ENCODE measurements at places on chromosomes 11 and 22.

- DNase-seq: no peak
Observed at GRCh38 chr11:96331699-96332116, 11.3 kb downstream of the MAML2 start.

- DNase-seq: no peak
Observed at GRCh38 chr11:12016246-12016645, 7.8 kb upstream of the DKK3 start.

GRCh38 chr22:36285017-36285416 is 32.1 kb downstream of the APOL1 start:
- DNase-seq: no peak

- no peak for DNase-seq
Observed at GRCh38 chr11:132257871-132258270, 887.5 kb downstream of the NTM start.

GRCh38 chr22:23393721-23394320 is 186.3 kb downstream of the IGLL1 start:
- no peak for DNase-seq

- DNase-seq: no peak
Observed at GRCh38 chr11:6419009-6419631, at the start of gene APBB1. Gene APBB1, minus strand, starts transcription at chr11:6419094. Its CDS starts 7,747 bp downstream, at chr11:6411347.

- no peak for DNase-seq
Observed at GRCh38 chr11:64658265-64658664, 64.7 kb downstream of the NRXN2 start.

DNA sequence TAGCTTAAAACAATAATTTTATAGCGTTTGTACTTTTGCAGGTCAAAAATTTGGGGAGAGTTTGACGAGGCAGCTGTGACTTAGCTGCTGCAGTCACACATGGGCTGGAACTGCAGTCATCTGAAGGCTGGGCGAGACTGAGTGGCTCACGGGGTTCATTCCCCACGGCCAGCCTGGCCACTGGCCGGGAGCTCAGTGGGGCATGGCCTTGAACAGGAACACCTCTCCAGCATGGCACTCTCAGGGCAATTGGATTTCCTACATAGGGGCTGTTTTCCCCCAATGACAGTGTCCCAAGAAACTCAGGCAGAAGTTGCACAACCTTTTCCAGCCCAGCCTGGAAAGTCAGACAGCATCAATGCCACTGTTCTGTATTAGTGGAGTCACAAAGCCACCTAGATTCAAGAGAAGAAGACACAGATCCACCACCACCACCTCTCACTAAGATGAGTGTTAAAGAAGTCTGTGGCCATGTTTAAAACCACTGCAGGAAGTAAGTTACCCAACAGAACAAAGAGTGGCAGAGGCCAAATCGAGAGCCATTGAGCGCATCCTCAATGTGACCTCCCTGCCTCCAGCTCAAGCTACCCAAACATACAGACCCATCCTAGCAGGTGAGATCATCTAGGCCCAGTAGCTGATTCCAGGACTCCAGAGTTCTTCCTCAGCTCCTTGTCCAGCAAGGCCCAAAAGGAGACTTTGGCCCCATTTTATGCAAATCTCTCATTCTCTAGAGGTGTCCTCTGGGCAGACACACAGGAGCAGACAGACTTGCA is 618.7 kb upstream of the CADM1 start:
- no peak for DNase-seq

GRCh38 chr11:114621072-114621471 is 25.5 kb upstream of the NXPE4 start:
- DNase-seq: no peak

DNA sequence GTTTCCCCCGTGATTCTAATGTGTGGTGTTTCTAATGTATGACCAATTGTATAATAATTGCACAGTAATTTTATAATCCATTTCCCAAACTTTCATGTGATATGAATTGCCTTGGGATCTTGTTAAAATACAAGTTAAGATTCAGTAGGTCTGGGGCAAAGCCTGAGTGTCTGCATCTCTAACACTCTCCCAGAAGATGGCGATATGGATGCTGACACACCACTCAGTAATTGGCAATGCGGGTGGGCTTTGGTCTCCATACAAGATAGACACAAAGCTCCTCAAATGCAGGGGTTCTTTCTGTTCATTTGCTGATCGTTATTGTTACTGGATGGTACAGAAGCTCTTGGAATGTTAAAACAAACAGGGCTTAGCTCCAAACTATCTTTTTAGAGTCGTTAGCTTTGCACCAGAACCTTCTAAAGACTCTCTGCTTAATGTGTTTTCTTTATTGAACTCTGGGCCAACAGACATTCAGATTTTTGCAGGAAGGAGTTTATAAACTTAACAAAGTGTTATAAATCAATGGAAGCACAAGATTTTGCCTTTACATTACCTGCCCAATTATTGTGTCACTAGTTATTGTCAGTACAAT is 45.4 kb upstream of the ANO3 start:
- no peak for DNase-seq

DNA sequence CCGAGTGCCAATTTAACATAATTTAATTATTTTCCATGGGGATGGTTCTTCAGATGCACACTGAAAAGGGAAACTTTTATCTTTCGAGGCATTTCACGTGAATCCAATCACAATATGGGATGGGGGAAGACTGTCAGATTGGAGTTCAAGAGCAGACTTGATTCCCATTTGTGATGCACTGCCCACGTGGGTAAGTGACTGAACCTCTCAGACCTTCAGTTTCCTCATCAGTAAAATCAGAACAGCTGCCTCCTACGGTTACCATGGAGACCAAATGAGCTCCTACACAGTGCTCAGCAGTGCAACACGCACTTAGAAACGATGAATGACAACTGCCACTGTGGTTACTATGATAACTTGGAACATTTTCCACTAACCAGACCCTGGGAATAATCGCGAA is 21.7 kb downstream of the KIAA0930 start:
- DNase-seq: no peak

- no peak for DNase-seq
Observed at GRCh38 chr11:77471558-77472193, 2.2 kb downstream of the PAK1 start.

- no peak for DNase-seq
Observed at GRCh38 chr11:112928136-112928535, 33.1 kb upstream of the NCAM1 start.

- DNase-seq: no peak
Observed at GRCh38 chr11:11866203-11866602, 24.4 kb downstream of the USP47 start.

DNA sequence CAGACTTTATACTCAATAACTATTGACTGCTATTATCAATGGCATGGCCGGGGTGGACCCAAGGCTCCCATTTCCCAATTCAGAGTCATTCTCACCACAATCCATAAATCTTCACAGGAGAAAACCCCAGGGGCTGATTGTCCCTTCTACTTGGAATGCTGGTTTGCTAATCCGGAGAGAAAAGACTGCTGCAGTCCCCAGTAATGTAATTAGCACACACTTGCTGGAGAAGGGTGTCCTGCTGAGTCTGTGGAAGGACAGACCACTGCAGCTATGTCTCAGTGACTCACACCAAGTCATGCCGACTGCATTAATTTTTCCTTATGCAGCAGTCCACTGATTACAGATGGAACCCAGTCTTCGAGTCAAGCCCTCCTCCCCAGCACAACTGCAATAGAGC is 5.9 kb upstream of the ETS1 start:
- no peak for DNase-seq

- DNase-seq: no peak
Observed at GRCh38 chr11:72779495-72780128, 14.2 kb downstream of the STARD10 start.

- DNase-seq: no peak
Observed at GRCh38 chr11:19193916-19194315, 7.9 kb downstream of the CSRP3 start.

- DNase-seq: no peak
Observed at GRCh38 chr11:72634016-72634415, 40.2 kb downstream of the PDE2A start.

DNA sequence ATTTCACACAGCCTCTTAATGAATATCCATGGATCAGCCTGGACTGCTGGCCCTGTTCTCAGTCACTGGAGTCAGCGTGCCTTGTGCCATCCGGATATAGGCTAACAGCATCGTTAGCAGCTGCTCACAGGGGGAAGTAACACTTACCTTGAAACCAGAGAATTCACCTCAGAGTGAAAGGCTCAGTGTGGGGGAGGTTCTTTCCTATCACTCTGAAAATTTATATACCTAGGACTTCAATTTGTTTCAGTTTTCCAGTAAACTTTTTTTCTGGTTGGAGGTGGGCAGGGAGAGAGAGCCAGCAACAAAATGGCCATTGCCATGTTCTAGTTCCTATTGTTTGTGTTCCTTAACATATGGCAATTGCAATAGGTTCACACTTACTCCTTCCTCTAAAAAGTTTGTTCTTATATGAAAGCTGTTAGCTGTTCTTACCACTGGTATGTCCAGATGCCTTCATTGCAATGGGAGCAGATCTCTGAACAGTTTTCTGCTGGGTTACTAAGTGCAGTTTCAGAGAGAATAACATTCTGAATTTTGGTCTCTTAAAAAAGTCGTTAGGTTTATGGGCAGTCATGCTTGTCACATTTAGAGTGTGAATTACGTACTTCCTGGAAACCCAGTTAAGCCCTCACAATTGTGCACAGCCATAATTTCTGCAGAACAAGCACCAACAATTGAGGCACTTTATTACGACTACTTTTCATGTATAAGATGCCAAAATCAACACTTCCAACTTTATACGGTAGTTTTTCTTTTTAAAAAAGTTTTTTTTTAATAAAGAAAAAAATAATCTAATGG is 247.6 kb downstream of the CADM1 start:
- DNase-seq: no peak

DNA sequence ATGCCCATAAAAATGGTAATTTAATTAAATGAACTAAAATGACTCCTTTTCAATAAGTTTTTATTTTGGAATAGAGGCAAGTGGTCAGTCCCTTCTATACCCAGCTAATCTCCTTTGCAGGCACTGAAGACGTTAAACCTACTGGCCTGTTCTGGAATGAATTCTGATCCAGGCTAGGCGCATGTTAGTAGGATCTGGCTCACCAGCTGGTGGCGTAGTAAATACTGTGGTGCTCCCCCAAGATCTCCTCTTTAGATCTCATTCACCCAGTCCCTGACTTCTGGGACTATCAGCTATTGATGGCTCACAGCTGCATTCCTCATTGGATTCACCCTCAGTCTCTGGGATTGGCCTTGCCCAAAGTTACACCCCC is 173.7 kb upstream of the DDI1 start:
- no peak for DNase-seq

DNA sequence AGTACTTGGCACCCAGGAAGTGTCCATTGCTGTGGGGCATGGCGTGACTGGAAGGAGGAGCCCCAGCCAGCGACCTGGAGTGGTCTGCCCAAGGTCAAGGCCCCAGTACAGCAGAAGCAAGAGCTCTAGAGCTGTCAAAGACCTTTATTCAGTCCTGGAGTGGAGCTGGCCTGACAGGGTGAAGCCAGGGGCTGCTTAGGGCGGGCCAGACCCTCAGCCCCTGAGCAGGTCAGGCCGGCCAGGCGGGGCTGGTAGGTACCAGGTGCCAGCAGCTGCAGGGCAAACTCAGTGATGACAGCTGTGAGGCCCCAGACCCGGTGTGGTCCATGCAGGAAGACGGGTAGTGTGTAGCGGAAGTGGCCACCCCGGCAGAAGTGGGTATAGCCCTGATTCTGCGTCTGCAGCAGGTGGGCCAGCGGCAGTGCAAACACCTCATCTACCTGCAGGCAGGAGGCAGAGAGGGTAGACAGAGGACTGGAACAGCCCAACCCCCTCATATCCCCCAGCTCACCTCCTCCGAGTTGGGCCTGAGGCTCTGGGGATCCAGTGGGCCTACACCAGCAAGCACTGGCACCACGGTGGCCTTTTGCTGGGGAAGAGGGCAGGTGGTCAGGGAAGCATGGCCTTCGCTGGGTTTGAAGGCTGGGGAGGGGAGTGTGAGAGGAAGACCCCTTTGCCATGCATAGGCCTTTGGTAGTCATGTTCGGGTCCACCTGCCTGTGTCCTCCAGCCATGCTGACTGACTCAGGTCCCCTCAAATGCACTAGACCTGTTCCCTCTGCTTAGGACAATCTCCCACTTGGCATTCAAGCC is 1.7 kb downstream of the NUDT8 start:
- DNase-seq: no peak

- DNase-seq: no peak
Observed at GRCh38 chr11:46672381-46672839, 28.0 kb downstream of the ARHGAP1 start.

DNA sequence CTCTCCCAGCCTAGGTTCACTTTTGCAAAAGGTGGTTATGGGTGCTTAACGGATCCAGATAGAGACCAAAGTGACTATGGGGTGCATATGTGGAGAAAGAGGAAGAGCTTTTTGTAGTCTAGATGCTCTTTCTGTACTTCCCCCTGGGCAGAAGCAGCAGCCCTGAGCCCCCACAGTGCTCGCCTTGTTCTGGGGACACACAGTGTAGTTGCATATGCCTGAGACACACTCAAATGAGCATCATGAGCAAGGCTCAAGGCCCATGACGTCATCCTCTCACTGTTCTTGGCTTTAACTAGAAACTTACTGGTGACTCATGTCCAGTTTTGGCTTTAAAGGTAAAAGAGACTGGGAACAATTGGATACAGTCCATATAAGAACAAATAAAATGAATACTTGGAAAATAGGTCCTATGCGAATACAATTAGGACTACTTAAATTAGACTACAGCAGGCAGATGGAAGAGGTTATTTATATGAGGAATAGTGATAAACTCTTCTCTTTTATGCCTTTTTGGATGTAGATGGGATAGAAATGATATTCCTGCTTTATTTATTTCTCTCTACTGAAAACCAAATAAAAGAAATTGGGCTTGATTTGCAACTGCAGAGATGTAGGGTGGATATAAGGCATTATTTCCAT is 20.1 kb upstream of the PEX26 start:
- DNase-seq: no peak

- no peak for DNase-seq
Observed at GRCh38 chr22:48320683-48321451, 1506.8 kb downstream of the BRD1 start.

DNA sequence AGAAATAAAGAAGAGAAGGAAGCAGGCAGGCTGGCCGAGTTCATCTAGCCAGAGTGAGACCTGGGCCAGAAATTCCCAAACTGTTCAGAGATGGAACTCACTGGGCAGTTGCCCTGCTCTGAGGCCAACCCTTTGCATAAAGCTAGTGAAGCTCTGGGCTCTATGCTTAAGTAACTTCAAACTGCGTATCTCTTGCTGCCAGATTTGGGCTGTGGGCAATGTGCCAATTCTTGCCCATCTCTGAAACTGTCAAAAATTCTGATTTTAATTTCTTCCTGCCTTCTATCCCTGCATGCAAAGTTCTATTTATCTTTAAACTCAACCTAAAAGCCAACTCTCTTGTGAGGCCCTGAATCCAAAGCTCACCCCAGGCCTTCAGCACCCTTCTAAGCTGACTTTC is 36.2 kb upstream of the HEPHL1 start:
- DNase-seq: no peak

- no peak for DNase-seq
Observed at GRCh38 chr22:49856343-49856742, 2.7 kb downstream of the ZBED4 start.

GRCh38 chr11:844693-845644 is 2.3 kb downstream of the TSPAN4 start:
- no peak for DNase-seq

- no peak for DNase-seq
Observed at GRCh38 chr11:57316017-57316416, 8.7 kb downstream of the TNKS1BP1 start.

All from cortex of kidney (tissue), 1 donor.